G401 (cell line): ENCODE measurements at places on chromosomes 3 and 15. TPM values are rescaled to one million over a fixed set of nuclear protein-coding genes. Genes with fewer than 3 reads are reported as not detected.

CRTAP gene
- total RNA-seq = 280 and 316 TPM in 2 replicates

CYP1A2 gene
- not detected in 2 replicates for total RNA-seq

FGF12 gene
- not detected in 2 replicates for total RNA-seq

SLC49A4 gene
- 17.9 and 18.2 TPM in 2 replicates for total RNA-seq

DNA sequence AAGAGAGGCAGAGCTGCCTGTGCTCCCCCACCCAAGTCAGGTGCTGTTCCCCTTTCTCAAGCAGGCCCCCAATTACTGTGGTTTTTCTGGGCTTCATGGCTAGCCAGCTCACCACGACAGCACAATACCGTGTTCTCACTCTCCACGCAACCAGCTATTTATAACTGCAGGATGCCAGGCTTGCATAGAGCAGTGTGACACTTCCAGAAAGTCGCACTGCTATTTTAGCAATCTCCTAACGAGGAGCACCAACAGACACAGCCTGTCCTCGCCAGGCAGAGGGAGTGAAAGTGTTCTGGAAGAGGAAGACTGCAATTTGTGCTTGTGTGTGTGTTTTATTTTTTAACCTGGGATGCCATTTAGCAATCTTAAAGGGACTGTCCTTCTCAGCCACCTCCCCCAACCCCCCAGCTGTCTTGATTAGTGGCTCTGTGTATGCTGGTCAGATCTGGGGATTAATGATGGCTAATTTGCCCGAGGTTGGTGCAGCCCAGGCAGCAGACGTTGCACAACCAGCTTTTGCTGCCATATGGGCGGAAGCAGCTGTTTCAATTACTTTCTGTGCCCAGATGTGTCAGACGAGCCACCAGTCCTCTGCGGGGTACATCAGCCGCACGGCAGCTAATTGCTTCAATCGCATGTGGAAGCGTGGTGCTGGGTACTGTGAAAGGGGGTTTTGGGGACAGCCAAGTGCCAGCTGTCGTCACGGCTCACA is 268.0 kb upstream of the ARRDC4 start:
- DNase-seq = no peak

DNA sequence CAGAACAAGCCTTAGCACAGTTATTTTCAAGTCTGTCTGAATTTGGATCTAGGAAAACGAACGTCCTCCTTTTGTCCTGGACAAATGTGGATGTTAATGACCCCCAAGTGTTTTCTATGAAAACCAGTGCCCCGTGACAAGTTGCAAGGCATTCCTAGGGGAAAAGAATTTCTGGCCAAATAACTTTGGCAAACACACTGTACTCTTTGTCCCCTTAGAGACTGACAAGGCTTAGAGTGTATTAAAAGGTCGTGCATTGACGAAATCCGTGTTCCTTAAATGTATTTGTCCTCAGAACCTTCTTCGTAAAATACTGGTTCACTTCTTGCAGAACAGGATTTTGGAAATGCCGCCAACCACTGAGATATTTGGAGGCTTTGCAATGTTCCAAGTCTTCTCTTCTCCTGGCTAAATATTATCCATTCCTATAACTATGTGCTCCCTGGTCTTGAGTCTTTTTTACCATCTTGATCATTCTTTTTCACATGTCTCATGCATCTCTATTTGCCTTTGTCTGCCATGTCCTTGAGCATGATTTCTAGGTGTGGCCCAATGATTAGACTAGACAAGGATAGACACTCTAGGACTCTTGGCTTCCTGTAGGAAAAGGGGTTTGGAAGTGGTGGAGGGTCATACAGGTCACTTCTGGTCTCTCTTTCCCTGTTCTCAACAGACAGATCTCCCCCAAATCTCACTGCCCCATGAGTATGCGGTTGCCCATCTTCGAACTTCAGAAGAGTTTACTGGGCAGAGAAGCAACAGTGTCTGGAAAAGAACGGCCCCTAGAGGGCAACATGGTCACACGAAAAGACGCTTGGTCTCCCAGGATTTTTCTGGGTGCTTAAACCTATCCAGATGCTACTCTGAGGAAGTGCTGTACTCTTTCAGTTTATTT is 117.5 kb downstream of the EDEM1 start:
- DNase-seq = peak; percentile 25

DNA sequence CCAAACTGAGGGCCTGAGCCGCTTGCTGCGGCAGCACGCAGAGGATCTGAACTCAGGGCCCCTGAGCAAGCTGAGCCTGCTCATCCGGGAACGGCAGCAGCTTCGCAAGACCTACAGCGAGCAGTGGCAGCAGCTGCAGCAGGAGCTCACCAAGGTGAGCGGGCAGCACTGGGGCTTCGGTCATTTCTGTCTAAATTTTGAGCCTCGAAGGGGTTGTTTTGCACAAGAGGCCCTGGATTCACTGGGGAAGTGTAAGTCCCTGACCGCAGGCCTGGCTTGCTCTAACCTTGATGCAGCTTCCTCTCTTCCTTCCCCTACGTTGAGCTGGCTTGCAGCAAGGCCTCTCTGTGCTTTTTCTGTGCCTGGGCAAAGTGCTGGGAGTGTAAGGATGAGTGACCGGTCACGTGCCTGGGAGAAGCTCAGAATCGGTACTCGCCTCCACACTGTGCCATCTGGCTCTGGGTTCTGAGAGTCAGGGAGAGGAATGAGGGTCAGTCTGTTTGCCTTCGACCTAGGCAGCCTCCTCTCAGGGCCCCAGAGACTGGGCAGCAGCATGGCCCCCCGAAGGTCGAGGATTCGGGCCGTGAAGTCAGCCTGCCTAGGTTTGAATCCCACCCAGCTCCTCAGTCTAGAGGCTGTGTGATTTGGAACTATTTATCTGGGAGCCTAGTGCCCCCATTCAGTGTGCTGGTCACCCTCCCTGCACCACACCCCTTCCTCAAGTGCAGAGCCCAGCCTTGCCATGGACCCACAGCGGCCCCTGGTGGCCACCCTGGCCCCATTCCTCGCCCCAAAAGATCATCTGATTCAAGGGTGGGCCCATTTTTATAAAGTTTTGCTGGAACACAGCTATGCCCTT is 1.4 kb downstream of the FES start:
- peak; percentile 72 for DNase-seq
